Adrenal gland (tissue), 19 donors: ENCODE measurements at places on chromosomes 16 and 17.

- DNase-seq, result no peak
Observed at GRCh38 chr17:79904865-79905264, 65.6 kb upstream of the CBX4 start.

DNA sequence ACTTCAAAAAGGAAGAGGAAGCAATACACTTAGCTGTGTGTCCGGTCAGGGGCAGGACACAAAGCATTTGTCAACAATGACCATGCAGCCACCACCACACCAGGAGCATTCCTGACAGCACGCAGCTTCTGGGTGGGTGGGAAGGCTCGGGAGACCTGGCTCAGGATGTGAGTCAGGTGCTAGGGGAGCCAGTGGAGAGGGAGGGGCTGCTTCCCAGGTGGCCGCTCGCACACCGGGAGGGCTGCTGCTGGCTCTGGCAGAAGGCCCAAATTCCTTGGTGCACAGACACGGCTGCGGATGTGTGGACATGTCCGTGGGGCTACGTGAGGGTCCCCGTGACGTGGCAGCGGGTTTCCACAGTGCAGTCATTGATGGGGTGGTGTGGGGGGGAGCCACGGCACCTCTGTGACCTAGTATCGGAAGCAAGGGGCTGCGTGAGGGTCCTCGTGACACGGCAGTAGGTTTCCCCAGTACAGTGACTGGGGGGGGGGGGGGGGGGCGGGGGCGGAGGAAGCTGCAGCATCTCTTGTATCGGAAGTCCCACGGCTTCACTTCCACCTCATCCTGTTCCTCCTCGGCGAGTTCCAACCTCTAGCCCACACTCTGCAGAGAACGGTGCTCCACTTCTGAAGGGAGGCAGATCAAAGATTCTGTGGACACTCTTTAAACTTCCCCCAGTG lies 112.8 kb downstream of the ZNF778 start:
- peak; percentile 29 for DNase-seq

DNA sequence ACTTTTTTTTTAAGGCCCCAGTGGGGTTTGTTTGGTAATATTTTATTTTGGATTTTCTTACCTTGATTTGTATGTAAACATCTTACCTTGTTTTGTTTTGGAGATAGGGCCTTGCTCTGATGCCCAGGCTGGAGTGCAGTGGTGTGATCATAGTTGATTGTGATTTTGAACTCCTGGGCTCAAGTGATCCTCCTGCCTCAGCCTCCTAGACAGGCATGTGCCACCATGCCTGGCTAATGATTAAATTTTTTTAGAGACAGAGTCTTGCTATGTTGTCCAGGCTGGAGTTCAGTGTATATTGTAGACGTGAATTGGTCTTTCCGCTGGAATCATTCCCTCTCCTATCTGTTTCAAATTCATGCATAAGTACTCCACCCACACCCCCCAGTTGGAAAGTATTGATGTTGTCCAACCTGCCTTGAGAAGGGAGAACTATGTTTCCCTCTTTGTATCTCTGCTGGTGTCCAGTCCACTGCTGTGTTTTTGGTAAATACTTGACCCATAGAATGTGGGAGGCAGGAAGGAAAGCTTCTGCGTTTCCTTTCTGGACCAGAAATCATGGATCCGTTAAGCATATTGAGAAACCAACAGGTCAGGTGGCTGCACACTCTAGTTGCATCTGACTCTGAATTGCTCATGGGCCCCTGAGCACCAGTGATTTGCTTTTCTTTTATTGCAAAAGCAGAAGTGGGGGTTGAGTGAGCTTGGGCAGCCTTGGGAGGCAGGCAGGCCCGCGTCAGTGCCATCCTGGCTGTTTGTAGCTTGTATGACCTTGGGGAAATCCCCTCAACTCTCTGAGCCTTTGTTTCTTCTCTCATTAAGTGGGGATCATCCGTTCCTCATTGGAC lies 25.0 kb downstream of the RMI2 start:
- DNase-seq, result peak; percentile 90

DNA sequence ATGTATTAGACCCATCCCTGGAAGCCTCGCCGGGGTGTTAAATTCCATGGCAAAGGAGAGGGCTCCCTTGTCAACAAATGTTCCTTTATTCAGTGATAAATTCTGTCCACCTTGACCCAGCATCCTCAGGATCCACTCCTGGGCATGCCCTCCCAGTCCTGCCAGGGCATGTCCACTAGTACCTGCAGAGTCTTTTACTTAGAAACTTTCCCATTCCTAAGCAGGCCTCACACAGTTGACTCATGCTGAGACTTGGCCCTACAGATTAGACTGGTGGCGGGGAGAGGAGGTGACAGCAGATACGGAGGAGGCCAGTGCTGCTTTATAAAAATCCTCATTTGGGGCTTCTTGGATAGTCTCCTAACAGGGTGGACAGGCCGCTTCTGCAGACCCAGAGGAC lies 88.8 kb downstream of the CYLD start:
- DNase-seq, result no peak

DNA sequence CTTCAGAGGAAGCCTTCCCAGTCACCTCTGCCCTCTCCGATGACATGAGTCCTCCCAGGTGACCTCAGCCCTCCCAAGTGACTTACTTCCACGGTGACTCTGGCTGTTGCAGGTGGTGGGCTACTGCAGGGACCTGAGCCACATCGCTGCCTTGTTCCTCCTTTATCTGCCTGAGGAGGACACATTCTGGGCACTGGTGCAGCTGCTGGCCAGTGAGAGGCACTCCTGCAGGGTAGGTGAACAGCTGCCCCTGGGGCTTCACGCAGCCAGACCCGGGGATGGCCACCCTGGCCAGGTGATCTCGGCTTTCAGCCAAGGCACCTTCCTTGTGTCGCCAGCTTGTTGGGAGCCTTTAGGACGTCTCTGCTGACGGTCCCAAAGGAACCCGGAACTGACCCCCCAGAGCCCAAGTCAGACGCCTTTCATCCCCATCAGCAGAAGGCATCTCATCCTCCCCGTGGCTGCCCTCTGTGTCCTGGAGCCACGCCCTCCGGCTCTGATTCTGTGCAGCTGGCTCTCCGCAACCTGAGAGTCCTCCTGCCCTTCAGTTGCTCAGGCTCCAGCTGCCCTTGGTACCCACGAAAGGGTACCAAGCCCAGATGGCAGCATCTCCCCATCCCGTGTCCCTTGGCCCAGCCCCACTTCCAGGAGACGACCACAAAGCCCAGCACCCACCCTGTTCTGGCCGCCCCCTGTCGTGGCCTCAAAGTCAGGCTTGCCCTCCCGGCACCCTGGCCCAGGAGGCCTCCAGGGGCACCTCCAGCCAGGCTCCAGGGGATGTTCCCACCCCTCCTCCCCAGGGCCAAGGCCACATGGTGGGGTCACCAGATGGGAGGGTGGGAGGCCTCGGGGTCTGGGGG lies 81.7 kb downstream of the GOSR1 start:
- DNase-seq, result no peak

DNA sequence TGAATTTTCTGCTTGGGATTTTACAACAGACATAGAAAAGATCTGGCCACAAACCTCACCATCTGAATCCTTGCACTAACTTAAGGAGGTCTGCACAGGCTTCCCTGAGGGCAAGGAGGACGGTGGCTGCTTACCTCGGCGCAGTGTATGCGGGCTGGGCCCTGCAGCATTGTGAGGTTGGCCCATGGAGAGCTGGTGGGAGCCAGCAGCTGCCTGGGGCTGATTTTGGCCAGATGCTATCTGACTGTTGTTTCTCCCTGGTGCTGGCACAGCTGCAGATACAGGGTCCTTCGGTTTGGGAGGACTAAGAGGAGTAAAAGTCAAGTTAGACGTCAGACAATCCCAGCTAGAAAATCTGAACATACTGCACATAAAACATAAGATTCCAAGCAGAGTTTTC lies 79.8 kb downstream of the ARHGAP17 start:
- DNase-seq, result no peak

GRCh38 chr16:85402910-85403692 lies 210.0 kb upstream of the GSE1 start:
- peak; percentile 69 for DNase-seq

GRCh38 chr16:47979616-47980182 lies 176.1 kb downstream of the ABCC12 start:
- no peak for DNase-seq

DNA sequence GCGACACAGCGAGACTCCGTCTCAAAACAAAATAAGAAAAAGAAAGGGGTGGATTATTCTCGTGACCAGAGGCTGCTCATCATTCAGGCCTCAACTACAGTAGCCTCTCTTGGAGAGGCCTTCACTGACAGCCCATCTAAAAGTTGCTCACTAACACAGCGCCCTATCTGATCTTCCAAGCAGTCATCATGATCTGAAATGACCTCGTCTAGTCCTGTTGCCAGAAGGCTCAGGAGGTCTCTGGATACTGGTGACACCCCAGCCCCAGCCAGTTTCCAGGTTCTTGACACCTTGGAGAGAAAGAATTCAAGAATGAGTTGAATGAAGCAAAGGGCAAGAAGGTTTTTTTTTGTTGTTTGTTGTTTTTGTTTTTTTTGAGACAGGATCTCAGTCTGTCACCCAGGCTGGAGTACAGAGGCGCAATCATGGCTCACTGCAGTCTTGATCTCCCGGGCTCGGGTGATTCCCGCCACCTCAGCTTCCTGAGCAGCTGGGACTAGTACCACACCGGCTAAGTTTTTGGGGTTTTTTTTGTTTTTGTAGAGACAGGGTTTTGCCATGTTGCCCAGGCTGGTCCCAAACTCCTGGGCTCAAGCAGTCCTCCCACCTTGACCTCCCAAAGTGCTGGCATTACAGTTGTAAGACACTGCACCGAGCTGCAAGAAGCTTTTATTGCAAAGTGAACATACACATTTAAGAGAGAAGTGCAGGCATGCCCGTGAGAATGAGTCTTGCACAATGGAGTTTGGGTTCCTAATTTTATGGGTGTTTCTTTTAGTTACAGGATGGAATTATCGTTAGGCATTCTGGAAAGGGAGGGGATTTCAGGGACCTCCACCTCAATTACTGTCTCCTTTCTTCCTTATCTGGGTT lies 2.7 kb upstream of the ZC3H7A start:
- no peak for DNase-seq

DNA sequence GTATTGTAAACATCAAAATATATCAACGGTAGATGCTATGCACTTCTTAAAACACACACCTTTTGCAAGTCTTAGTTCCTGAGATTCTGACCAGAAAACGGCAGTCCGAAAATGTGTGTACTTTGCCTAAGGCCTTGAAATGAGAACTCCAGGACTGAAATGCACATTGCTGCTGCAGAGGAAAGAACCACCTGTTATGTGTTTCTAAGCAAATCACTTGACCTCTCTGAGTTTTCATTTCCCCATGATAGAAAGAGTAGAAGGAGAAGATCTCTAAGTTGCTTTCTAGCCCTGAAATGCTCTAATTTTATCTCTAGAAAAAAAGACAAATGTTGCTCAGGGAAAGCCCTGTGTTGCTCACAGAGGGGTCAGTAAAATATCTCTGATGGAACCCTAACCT lies 9.9 kb downstream of the CCDC182 start:
- DNase-seq, result no peak

DNA sequence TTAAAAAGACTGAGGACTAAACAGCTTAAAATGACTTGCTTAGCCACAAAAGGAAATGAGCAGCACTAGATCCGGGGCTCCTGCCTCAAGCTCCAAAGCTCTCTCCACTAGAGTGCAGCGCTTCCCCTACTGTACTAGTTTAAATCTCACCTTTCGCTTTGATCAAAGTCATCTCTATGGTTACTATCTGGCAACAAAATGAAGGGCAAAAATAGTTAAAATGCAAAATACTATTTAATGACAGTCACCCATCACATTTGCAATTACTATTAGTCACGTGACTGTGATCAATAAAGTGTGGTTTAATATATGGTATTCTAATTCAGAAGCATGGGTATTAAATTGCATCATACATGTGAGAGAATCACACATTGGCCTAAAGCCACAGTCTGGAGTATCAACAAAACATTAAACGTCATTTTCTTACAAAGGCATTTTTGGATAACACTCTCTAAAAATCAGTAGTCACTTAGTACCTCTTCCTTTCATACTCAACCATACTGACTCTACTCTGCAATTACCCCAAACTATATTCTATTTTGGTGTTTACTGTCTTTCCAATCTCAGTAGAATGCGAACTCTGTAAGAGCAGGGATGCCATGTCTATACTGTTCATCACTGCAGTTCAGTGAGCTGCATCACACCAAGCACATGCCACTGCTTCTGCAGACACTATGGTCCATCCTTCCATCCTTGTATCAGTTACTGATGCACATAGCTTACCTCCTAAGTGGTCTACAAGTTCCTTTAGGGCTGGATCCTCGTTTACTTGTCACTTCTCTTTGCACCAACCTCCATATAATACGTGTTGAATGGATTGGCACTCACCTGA lies 6.2 kb downstream of the PSMD12 start:
- no peak for DNase-seq

DNA sequence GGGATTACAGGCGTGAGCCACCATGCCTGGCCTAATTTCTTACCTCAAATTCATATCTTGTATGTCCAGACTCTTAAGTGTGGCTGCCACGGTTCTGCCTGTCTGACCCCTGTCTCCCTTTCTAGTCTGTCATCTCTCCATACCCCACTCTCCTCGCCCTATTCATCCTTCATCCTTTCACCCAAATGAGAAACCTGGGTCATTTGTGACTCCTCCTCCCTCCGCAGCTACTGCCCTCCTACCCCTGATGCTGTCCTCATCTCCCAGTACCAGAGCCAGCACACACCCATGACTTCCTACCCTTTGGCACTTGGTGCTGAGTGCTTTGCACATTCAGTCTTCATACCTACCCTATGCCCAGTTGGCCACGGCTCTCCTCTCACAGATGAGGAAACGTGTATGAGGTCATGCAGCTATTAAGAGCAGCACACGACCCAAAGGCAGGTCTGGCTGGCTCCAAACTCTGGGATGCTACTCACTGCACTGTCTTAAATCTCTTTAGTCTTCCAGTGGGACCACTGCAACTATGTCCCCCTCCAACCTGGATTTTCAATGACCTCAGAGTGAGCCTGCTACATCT lies 1.6 kb downstream of the SPATA32 start:
- DNase-seq, result no peak

DNA sequence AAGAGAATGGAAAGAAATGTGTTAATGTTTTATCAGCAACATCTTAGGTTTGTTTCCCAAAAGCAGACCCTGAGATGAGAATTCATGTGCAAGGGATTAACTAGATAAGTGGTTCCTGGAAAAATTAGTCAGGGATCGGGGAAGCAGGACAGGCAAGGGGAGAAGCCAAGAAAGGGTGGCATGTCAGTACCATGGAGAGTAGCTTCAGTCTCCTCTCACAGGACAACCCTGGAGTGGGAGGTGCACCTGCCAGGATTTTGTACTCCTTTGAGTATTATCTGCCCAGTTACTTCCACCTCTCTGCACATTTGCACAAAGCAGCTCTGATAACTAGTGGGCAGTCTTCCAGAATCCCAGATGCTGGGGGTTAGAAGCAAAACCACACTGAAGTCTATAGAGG lies 117.0 kb downstream of the RGS9 start:
- no peak for DNase-seq

GRCh38 chr17:6502871-6503509 lies 53.4 kb downstream of the PITPNM3 start:
- no peak for DNase-seq
